ENCODE measurements at places on chromosomes 7 and 10.

DNA sequence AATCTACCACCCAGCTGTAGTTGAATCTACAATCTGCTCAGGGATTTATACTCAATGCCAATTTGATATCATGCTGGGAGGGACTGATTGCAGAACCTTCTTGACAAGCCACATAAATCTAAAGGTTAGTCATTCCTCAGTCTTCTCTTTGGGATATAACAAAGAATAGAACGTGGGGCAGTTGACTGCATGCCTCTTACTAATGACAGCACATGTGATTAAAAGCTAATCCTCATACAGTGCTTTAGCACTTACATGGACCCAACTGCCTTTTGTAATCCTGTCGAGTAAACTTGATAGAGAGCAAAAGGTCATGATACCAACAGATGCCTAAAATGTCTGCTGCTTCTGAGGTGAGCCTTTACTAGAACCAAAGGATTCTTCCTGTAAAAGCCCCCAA lies 12.3 kb downstream of the KLHL7 start:
- no peak for DNase-seq

- DNase-seq = no peak
These were observed 139.0 kb downstream of the TACC2 start for GRCh38 chr10:122127943-122128342.

DNA sequence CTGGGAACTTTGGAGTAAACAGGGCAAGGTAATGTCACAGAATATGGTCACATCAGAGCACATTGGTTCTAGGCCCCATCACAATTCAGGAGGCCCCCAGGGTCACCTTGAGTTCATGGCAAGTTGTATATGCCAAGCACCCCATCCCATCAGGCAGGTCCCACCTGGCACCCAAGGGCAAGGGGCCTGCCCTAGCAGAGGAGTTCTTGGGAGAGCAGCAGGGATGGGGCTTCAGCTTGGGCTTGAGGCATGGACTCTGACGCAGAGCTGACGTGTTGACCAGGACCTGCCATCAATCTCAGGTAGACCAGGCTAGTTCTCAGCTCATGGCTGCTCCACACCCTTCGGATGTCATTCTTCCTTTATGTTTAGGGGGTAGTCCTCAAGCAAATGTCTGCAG lies 20.9 kb downstream of the PLAC9 start:
- DNase-seq = no peak

GRCh38 chr7:127598318-127598717 lies 4.8 kb downstream of the FSCN3 start:
- DNase-seq = no peak

GRCh38 chr7:158751199-158751598 lies 46.6 kb upstream of the NCAPG2 start:
- DNase-seq = no peak

GRCh38 chr10:86074294-86074693 lies 292.3 kb downstream of the GRID1 start:
- DNase-seq = no peak

- no peak for DNase-seq
These were observed 74.7 kb downstream of the CACNB2 start for GRCh38 chr10:18214691-18215563.

DNA sequence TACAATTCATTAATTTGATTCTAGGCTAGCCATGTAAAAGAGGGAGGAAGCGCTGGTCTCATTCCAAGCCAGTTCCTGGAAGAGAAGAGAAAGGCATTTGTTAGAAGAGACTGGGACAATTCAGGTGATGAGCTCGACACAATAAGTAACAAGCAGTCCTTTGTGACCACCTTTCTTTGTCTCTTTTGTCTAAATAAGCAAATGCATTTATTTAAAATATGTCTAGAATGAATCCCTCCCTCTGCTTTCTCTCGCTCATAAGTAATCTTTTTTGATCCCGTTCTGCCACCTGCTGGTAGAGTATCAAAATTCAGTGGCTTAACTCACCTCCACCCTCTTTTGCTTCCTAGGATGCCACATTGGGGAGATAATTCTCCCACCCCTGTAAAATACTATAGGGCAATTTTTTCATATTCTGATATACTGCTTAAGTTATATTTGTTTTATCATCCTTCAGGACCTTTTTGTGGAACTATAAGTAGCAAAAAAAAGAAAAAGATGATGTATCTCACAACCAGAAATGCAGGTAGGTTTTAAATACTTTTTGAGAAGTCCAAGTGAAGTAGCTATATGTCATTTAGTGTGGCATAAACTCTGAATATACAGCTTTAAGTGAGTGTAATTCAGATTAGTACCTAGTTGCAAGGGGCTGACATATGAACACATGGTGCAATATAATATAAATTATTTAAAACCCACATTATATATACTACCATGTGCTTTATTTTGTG lies 91.5 kb downstream of the GSDME start:
- DNase-seq = no peak

GRCh38 chr7:11261470-11261869 lies 287.8 kb downstream of the PHF14 start:
- DNase-seq = no peak

DNA sequence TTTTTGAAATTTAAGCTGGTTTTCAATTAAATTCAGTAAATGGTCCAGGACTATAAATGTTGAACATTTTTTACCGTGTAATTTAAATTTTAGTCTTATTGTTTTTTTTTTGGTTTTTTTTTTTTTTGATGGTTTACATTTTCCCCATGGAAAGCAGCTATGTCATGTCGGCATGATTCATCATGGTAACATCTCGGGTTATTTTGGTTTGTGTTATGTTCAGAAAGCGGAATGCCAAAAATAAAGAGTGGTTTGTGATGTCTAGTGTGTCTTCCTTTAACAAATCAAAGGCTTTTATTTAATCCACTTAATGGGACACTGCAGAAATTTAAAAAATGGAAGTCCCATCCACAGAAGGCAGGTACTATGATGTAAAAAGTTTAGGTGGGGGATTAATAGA lies 58.5 kb downstream of the TRUB1 start:
- DNase-seq = no peak

Data from ascending aorta (tissue), 2 donors.